ENCODE measurements at places on chromosomes 4 and X.
A peak's percentile ranks its signal among the peaks of the same experiment; 100 is the strongest.

GRCh38 chr4:35525192-35525978 is 718.9 kb downstream of the ARAP2 start:
- H3K27me3 ChIP-seq: no peaks in the 10 kb centered on the region
- no peak for DNase-seq
- H3K4me3 ChIP-seq: no peak overlapping the region
- H3K27ac ChIP-seq: no peak overlapping the region
- no peaks in the 10 kb centered on the region for H3K4me1 ChIP-seq
- H3K36me3 ChIP-seq: no peaks in the 10 kb centered on the region

DNA sequence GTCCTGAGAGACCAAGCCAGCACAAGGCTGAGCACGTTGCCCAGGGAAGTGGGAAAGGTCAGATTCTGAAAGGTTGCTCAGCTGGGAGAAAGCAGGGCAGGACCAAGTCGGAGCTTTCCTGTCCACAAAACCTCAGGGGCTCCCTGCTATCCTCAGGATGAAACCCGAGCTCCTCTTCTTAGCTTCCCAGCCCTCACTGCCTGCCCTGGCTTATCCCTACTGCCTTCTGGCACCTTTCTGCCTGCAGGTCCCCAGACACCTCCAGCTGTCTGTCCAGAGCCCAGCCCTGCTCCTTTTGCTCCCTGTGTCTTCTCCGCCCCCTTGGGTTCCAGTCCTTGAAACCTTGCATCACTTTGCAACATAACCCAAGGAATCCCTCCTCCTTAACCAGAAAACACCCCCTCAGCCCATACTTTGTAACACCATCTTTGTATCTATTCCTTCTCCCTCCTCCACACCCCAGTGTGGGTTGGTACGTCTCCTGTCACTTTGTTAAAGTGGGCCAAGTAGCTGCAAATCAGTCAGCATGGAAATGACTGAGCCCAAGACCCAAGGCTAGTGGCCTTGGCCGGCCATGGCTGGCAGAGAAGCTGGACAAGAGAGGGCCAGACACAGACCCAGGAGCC is 20.0 kb upstream of the PRRG3 start:
- no peak for DNase-seq
- H3K27ac ChIP-seq: no peak overlapping the region
- H3K27me3 ChIP-seq: peaks cover 3% of the 10 kb centered on the region
- H3K4me3 ChIP-seq: no peak overlapping the region
- H3K4me1 ChIP-seq: no peaks in the 10 kb centered on the region
- H3K36me3 ChIP-seq: no peaks in the 10 kb centered on the region

GRCh38 chrX:70480660-70481018 is 36.0 kb downstream of the DLG3 start:
- no peak for DNase-seq
- H3K27me3 ChIP-seq: peaks cover 4% of the 10 kb centered on the region
- no peaks in the 10 kb centered on the region for H3K4me1 ChIP-seq
- H3K36me3 ChIP-seq: no peaks in the 10 kb centered on the region
- H3K27ac ChIP-seq: no peak overlapping the region
- no peak overlapping the region for H3K4me3 ChIP-seq

GRCh38 chr4:53645108-53645507 is 53.8 kb upstream of the LNX1 start:
- H3K36me3 ChIP-seq: no peaks in the 10 kb centered on the region
- H3K27ac ChIP-seq: no peak overlapping the region
- no peaks in the 10 kb centered on the region for H3K4me1 ChIP-seq
- peaks cover 18% of the 10 kb centered on the region for H3K27me3 ChIP-seq
- no peak overlapping the region for H3K4me3 ChIP-seq

DNA sequence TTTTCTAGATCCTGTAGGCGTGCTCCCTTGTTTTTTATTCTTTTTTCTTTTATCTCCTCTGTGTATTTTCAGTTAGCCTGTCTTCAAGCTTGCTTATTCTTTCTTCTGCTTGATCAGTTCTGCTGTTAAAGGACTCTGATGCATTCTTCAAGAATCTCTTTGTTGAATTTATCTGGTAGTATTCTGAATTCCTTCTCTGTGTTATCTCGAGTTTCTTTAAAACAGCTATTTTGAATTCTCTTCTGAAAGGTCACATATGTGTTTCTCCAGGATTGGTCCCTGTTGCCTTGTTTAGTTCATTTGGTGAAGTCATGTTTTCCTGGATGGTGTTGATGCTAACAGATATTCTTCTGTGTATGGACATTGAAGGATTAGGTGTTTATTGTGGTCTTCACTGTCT is 15.3 kb downstream of the RAB33B start:
- H3K36me3 ChIP-seq: peaks cover 55% of the 10 kb centered on the region
- H3K4me3 ChIP-seq: no peak overlapping the region
- H3K27ac ChIP-seq: no peak overlapping the region
- peaks cover 41% of the 10 kb centered on the region for H3K4me1 ChIP-seq
- H3K27me3 ChIP-seq: no peaks in the 10 kb centered on the region

- no peak overlapping the region for H3K4me3 ChIP-seq
- H3K27ac ChIP-seq: no peak overlapping the region
- no peaks in the 10 kb centered on the region for H3K36me3 ChIP-seq
- H3K4me1 ChIP-seq: no peaks in the 10 kb centered on the region
- DNase-seq: no peak
- no peaks in the 10 kb centered on the region for H3K27me3 ChIP-seq
Observed at GRCh38 chr4:162791226-162791625, 375.5 kb downstream of the NAF1 start.

DNA sequence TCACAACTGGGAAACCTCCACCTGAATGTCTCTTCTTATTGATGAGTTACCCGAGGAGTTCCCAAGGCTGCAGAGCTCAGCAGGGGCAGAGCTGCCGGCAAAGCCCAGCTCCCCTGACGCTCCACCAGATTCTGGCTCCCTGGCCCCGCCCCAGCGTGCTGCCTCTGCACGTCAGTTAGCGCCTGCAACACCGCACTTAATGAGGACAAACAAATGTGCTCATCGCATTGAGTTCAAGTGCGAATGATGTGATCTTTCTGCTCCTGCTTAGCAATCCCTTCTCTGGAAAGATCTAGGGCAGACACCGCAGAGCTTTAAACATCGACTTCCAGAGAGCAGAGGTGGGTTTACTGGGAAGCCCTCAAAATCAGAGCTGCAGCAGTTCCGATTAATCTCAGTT is 55.5 kb upstream of the FBXW7 start:
- H3K4me3 ChIP-seq: peak overlapping the region; percentile 75
- H3K4me1 ChIP-seq: peaks cover 21% of the 10 kb centered on the region
- peaks cover 16% of the 10 kb centered on the region for H3K27me3 ChIP-seq
- no peaks in the 10 kb centered on the region for H3K36me3 ChIP-seq

DNA sequence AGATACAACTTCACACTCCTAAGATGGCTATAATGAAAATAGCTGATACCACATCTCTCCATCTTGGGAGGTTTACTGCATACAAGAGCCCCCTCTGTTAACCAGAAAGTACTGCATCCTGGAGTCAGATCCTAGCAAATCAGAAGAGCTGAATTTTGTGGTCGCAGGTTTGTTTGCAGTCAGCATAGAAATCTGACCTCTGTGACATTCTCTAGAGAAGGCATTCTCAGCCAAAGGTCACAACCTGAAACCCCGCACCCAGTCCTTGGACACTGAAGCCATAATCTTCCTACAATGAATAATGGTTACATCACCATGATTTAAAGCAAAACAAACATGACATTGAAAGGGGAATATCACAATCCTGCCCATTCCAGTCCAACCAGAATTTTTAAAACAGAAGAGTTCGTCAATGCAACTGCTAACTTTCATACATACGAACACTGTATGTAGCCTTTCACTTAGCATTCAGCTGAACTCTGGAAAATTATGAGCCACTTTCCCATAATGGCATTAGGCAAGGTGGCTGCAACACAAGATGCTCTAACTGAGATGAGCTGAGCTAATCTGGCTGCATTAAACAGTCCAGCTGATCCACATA is 17.6 kb downstream of the HS6ST2 start:
- H3K27ac ChIP-seq: no peak overlapping the region
- H3K4me3 ChIP-seq: no peak overlapping the region
- peaks cover 4% of the 10 kb centered on the region for H3K27me3 ChIP-seq
- no peak for DNase-seq

DNA sequence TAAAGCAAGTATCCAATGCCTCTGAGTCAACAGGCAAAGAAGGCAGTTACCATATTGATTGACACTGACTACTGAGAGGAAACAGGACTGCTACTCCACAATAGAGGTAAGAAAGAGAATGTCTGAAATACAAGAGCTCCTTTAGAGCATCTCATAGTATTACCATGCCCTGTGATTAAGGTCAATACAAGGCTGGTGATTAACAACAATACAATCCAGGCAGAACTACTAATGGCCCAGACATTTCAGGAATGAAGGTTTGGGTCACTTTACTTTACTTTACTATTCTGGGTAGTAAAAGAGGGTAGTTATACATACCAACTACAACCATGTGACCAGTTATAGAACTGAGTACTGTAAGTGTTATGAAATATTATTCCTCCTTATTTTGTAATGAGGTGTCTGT is 44.5 kb downstream of the BRWD3 start:
- DNase-seq: no peak
- no peak overlapping the region for H3K4me3 ChIP-seq
- no peaks in the 10 kb centered on the region for H3K27me3 ChIP-seq

- H3K36me3 ChIP-seq: peaks cover 4% of the 10 kb centered on the region
- H3K4me1 ChIP-seq: peaks cover 1% of the 10 kb centered on the region
- no peak overlapping the region for H3K27ac ChIP-seq
- DNase-seq: peak; percentile 10
- no peak overlapping the region for H3K4me3 ChIP-seq
- no peaks in the 10 kb centered on the region for H3K27me3 ChIP-seq
Observed at GRCh38 chrX:129553619-129554288, 13.7 kb downstream of the OCRL start.

GRCh38 chr4:167290678-167291077 is 56.4 kb upstream of the SPOCK3 start:
- no peaks in the 10 kb centered on the region for H3K4me1 ChIP-seq
- H3K27ac ChIP-seq: no peak overlapping the region
- H3K36me3 ChIP-seq: no peaks in the 10 kb centered on the region

- no peaks in the 10 kb centered on the region for H3K36me3 ChIP-seq
- H3K27me3 ChIP-seq: no peaks in the 10 kb centered on the region
- H3K4me1 ChIP-seq: no peaks in the 10 kb centered on the region
- no peak overlapping the region for H3K27ac ChIP-seq
- H3K4me3 ChIP-seq: no peak overlapping the region
Observed at GRCh38 chr4:124828382-124828781, 115.8 kb upstream of the ANKRD50 start.

GRCh38 chr4:123876143-123876542 is 479.5 kb downstream of the SPRY1 start:
- peaks cover 3% of the 10 kb centered on the region for H3K27me3 ChIP-seq
- H3K4me1 ChIP-seq: no peaks in the 10 kb centered on the region
- no peak overlapping the region for H3K4me3 ChIP-seq
- H3K27ac ChIP-seq: no peak overlapping the region
- DNase-seq: no peak

DNA sequence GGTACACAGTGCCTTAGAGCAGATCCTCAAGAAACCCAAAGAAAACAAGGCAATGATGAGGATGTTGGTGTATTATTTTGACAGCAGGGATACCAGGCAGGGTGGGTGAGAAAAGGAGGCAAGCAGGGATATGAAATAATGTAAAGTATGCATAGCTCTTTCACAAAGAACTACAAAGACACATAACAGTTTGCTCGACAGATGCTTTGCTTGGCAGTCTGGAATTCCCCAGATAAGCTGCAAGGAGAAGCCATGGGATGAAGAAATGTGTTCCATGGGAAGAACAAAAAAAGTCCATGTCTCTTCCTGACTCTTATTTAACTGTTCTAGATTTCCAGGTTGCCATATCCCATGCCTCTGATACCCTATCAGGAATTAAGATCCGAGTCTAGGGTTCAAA is 75.4 kb downstream of the FAM13A start:
- DNase-seq: no peak
- H3K27me3 ChIP-seq: no peaks in the 10 kb centered on the region
- no peak overlapping the region for H3K27ac ChIP-seq

DNA sequence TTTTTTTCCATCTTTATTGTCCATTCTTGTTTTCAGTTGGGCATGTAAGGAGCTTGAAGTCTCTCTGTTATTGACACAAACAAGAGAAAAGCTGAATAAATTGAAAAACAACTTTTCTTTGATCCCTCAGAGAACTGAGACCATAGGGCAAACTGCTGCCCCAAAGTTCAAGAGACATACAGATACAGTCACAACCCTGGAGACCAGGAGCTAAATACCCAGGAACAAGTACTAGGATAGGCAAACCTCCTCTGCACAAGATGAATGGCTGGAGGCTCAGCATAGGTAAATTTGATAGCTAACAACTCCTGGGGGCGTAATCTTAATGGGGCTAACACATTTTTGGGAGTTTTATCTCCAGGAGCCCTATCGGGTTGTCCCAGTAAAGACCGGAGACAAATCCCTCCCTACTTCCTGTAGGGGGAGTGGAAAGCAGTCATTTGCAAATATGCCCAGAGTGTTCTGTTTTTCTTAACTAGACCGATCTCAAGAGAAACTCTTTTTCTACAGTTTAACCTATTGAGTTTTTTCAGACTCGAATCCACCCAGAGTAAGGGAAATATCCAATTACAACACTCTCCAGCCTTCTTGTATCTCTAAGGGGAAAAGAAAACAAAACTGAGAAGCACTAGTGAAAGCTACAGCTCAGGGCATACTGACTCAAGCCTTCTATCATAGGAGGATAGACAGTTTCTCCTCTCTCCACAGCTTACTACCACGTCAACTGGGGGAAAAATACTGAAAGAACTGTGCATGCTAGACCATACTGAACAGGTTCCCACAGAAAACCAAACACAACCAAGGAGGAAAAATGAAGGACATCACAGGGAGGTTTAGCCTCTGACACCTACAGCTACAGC is 23.1 kb downstream of the MAGEA8 start:
- peaks cover 2% of the 10 kb centered on the region for H3K36me3 ChIP-seq
- peaks cover 8% of the 10 kb centered on the region for H3K27me3 ChIP-seq
- no peak for DNase-seq

- H3K36me3 ChIP-seq: no peaks in the 10 kb centered on the region
- H3K27ac ChIP-seq: no peak overlapping the region
- no peak for DNase-seq
- peaks cover 36% of the 10 kb centered on the region for H3K27me3 ChIP-seq
- no peak overlapping the region for H3K4me3 ChIP-seq
Observed at GRCh38 chr4:27057662-27058061, 197.0 kb downstream of the STIM2 start.
